Naive B cell (primary cell): ENCODE measurements at places on chromosomes 12 and 14.

- no peak for DNase-seq
Observed at GRCh38 chr12:130966443-130967030, 12.8 kb downstream of the ADGRD1 start.

- no peak for DNase-seq
Observed at GRCh38 chr12:85057370-85057963, 21.3 kb downstream of the LRRIQ1 start.

- peak; percentile 63 for DNase-seq
Observed at GRCh38 chr14:85934123-85934885, 404.4 kb downstream of the FLRT2 start.

GRCh38 chr12:43112101-43112920, 439.7 kb downstream of the ADAMTS20 start:
- DNase-seq = no peak

- DNase-seq = no peak
Observed at GRCh38 chr14:100612986-100613385, 25.8 kb upstream of the BEGAIN start.

DNA sequence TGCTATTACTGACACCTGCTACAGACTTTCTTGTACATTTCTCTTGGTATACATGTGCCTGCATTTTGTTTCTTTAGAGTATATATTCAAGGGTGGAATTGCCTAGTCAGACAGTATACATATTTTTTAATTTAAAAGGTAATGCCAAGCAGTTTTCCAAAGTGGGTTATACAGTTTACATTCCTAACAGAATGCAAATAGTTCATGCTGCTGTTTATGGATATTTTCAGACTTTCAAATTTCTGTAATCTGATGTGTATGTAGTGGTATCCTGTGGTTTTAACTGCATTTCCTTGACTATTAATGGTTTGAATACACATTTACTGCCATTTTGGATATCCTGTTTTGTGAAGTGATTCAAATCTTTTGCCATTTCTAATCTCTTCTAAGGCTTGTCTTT, 55.5 kb upstream of the VCPKMT start:
- no peak for DNase-seq

GRCh38 chr12:54428050-54429013, 9.3 kb upstream of the ITGA5 start:
- DNase-seq = no peak

GRCh38 chr12:71688961-71689570, 3.2 kb downstream of the TMEM19 start:
- DNase-seq = no peak

DNA sequence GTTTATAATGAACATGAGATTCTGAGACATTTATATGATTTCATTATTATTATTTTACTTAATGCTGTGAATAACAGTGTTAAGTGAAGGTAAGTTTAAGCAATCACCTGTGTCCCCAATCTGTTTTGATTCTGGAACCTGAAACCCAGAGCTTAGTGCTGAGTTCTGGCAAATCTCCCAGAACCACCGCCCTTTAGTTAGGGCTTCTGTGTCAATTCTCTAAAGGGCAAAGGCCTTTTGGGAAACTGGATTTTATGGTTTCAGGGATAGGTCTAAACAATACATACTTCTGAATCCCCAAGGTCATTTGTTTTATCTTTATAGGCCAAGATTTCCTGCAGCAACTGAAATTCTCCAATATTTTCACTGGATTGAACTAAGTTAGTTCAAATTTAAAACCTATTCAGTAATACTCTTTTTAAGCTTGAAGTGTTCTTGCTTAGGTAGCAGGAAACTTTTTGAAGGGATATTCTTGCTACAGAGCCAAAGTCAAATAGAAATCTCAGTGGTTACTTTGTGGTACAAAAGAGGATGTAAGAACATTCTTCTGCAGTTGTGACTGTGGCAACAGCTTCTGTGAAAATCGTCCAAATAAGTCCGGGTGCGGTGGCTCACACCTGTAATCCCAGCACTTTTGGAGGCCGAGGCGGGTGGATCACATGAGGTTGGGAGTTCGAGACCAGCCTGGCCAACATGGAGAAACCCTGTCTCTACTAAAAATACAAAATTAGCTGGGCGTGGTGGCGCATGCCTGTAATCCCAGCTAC, 10.0 kb upstream of the PKP2 start:
- no peak for DNase-seq

GRCh38 chr12:123021688-123022604, 41.5 kb downstream of the ARL6IP4 start:
- DNase-seq = no peak

- no peak for DNase-seq
Observed at GRCh38 chr14:80798878-80799277, 142.7 kb downstream of the CEP128 start.

DNA sequence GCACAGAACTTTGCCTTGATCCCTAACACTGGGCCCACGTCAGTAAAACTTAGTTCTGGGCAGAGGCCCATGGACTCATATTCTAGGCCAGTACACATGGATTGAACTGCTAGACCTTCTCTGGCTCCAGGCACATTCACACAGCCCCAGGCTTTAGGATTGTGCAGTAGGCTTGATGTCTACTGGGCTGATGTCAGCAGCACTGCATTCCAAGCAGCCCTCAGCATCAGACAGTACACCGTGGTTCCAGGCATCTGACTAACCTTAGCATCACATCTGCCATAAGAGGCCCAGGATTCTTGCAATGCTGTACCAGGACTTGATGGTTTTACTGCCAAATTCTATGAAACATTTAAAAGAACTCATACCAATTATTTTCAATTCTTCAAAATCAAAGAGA, 301.9 kb downstream of the CCER1 start:
- DNase-seq = no peak

GRCh38 chr12:123388951-123389559, 5.1 kb downstream of the KMT5A start:
- no peak for DNase-seq

DNA sequence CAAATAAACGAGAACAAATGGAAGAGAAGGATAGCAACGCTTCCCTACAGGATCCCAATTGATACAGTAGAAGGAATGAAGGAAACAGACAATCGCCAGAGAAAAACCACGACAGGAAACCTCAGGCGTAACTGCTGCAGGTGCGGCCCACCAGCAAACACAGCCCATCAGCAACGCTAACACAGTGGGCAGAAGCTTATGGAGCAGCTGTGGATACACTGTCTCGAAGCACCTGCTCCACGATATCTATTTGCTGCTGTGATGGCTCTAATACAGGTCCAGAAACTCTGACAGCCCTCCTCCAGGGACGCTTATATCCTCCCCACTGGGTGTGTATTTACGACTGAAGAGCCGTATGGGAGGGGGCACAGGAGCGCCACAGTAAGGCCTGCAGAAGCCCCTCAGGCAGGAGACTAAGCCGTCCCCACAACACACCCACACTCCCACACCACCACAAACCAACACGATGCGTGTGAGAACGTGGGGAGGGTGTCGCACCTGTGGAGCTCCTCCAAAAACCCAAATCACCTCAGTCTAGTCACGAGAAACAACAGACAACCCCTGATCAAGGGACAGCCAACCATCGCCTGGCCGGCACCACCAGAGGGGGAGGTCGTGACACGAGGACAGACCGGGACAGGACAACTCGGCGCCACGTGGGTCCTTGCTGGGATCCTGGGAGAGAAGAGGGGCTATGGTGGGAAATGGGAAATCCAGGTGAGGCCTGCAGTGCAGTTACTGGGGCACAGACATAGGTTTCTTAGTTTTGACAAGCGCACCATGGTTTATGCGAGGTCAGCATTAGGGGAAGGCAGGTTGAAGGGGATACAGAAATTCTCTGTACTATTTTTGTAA, 24.0 kb downstream of the POLE start:
- no peak for DNase-seq

GRCh38 chr12:112182499-112182898, 57.1 kb downstream of the TRAFD1 start:
- DNase-seq = no peak

GRCh38 chr12:14554281-14555007, 13.2 kb downstream of the PLBD1 start:
- DNase-seq = no peak

- DNase-seq = no peak
Observed at GRCh38 chr12:12721814-12722434, 4.8 kb downstream of the CDKN1B start.

- no peak for DNase-seq
Observed at GRCh38 chr14:101288436-101289229, 272.7 kb upstream of the DIO3 start.

- DNase-seq = no peak
Observed at GRCh38 chr12:24075650-24076049, 126.2 kb upstream of the SOX5 start.

DNA sequence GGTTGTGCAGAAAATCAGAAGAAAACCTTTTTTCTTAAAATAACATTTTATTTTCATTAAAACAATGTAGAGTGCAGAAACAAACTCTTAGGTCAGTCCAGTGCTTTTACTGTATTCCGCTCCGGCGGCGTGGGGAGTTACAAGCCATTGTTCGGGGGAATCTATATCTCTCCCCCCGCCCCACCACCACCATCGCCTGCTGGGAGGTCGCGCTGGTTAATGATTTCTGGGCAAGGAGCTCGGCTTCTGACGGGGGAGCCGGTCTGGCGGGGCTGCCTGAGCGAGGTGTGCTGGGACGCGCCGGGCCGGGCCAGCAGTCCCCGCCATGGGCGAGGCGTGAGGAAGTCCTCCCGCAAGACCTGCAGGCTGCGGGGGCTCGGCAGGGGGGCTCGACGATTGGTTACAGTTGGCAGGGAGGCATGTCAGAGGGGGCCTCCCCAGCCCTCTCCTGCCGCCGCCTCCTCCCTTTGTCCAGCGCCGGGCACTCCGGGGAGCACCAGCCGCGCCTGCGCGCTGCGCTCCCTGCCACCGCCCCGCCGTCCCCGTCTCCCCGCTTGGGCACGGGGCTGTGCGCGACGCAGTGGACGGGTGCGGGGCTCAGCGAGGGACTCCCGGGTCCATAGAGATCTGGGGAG, 1.0 kb upstream of the DUSP6 start:
- peak; percentile 59 for DNase-seq
